ENCODE measurements at places on chromosomes 16 and 17.
A peak's percentile ranks its signal among the peaks of the same experiment; 100 is the strongest.

DNA sequence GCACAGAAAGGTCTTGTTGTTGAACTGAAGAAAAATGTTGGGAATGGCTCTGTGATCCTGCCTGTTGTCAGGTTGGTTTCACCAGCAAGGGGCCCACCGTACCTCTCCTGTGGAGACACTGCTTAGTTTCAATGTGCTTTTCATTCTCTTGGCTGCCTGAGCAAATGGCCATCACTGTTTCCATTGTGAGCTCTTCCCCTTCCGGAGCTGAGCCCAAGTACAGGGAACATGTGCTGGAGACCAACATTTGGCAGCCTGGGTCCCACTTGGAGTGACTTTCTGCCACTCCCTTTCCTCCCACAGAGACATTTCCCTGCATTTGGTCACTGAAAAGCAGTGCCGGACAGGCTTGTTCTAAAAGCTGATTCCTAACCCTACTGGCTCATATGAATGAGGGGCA lies 23.1 kb downstream of the GABARAPL2 start:
- DNase-seq: no peak

- no peak for DNase-seq
Observed at GRCh38 chr17:41417576-41418015, 6.8 kb downstream of the KRT37 start.

GRCh38 chr16:17451843-17452242 lies 18.9 kb downstream of the XYLT1 start:
- DNase-seq: no peak

DNA sequence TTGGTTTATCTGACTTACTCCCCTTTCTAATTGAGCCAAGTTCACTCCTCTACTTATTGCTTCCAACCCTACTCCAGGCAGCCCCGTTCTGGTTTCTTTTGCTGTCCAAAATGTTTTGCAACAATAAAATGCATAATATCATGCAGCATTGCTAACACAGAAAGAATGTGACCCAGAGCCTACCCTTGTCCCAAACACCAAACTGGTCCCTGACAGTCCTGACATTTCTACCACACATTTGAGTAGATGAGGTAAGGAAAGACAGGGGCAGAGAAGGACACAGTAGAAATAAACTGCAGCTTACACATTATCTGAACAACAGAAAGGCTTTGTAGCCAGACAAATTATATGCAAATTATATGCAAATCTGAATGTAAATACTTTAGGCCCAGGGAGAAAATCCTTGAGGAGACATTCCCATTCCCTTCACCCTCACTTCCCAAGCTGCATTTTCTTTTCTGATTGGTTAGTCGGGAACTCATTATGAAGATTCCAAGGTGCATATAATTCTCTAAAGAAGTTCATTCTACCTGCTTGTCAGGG lies 31.6 kb downstream of the SOX9 start:
- DNase-seq: no peak

DNA sequence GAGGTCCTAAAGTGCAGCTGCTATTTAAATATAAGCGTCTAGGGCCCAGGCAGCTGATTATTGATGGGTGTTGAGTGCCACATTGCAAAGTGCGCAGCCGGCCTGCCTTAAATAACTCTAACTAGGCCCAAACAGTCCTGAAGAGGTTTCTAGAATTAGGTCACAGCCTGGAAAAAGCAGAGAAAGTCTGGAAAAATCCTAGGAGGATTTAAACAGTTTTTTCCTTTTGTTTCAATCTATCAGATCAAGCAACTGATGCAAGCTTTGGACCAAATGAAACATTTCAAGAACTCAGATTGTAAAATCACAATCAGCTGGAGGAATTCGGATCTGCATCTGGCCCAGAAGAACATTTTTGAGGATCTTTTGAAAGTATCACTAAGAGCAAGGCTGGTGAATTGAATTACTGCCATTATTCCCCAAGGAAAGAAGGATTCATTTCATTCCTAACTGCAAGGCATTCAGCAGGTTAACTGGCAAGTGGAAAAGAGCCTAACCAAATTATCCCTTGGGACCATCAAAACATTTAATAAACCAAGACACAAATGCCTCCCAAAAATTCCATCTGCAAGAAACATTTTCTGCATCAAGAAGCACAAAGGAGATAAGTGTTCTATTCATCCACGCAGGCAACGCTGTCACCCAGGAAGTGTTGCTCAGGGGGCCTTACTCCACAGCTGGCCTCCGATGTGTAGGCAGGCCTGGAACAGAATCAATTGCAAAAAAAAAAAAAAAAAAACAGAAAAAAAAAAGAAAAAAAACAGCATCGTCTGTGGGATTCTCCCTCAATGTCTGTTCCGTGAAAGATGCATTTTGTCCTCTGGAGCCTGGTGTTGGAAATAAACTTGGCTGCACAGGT lies 46.1 kb downstream of the IRX3 start:
- DNase-seq: peak; percentile 63

GRCh38 chr17:46013127-46013501 lies 14.1 kb downstream of the STH start:
- no peak for DNase-seq

GRCh38 chr16:67539271-67539670 lies 10.6 kb downstream of the RIPOR1 start:
- no peak for DNase-seq

DNA sequence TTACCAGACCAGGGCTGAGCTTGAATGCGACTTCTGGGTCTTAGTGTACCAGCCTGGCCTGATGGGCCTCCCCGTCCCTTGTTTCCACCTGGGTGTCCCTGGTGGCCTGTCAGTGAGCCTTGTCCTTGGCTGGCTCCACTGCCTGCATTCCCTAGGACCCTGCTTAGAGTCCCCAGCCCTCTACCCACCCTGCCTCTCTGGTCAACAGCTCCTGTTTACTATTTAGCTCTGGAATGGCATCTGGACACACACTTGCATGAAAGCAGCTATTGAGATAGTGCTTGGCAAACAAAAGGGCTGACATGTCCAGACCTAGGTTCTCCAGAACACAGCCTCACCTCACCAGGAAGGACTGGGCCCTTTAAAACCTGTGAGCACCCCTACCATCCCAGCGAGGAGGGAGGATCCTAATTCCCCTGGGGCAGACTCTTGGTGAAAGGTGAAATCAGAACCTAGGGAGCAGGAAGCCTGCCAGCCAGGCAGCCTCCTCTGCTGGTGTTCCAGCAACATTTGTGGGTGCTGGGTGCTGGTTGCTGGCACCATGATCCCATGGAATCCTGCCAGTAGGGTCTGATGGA lies 38.8 kb downstream of the RAI1 start:
- no peak for DNase-seq

DNA sequence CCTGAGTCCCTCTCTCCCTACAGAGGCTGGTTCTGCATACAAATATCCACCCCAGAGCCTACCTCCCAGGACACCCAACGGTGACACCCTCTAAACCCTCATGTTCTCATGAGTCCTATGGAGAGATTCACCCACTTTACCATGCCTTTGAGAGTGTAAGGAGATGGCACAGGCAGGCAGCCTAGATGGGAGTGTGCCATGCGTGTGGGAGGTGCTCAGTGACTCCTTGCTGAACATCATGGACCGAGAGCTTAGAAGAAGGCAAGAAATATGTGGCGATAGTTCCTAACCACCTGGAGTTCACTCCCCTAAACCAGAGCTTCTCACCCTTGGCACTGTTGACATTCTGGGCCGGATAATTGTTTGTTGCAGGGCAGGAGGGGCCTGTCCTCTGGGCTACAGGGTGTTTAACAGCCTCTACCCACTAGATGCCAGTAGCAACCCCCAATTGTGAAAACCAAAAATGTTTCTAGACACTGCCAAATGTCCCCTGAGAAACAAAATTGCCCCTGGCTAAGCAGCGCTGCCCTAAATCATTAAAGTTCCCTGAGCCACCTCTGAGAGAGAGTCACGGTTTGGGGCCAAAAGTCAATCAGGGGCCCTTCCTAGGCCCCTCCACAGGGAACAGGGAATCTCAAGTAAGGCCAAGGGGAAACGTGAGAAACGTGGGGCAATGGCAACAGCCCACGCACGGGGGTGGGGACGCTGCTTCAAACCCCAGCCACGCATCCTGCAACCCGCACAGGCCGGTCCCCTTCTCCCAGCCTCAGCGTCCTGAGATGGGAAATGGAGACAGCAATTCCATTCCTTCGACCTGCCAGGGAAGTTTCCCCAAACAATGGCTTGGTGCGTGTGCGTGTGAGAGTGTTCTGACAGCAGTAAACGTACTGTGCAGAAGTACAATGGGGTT lies 66.8 kb downstream of the C16orf78 start:
- DNase-seq: no peak

DNA sequence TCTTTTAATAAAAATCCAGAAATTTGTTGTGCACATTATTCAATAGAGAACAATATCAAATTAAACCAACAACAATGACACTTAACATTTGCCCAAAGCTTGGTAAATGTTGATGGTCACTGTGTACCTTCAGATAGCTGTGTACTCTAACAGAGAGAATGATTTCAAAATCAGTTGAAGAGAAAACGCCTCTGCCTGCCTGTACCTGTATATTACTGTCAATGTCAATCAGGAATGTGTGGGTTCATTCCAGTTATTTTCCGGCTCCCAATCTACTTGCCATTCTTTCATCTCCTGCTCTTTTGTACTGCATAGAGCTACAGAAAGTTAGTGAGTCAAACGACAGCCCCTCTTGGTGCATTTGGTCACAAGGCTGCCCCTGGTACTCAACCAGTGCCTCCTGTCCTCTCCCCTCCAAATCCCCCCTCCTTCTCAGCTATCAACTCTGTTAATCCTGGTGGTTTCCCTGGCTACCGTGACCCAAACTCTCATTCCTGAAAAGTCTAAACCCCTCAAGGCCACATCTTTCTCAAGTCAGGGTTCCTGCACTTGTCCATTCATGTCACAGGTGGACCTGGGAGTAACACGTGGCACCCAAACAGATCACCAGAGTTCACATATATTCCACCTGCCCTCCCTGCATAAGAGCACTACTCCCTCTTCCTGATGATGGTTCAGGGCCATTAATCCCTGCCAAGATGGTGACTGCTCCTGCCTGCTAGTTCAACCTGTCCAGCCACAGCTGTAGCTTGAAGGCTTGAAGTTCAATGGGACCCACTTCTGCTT lies 13.6 kb upstream of the ARL4D start:
- no peak for DNase-seq

DNA sequence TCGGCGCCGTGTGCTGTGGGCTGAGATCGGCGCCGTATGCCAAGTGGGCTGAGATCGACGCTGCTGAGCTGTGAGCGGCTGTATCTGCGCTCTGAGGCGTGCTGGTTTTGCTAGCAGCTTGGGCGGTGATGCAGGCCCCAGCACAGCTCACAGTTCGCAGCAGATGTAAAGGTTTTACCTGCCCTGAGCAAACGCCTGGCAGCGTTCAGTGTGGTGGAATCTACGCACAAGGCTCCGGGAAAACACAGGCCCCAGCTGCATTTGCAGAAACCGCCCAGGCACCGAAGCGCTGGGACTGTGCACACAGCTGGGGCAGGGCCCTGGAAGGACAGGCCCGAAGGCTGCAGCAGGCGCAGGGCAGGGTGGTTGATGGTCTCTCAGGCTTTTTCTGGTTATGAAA lies 8.0 kb upstream of the ZNF469 start:
- DNase-seq: no peak

GRCh38 chr16:8663192-8664089 lies 11.0 kb upstream of the ABAT start:
- no peak for DNase-seq

DNA sequence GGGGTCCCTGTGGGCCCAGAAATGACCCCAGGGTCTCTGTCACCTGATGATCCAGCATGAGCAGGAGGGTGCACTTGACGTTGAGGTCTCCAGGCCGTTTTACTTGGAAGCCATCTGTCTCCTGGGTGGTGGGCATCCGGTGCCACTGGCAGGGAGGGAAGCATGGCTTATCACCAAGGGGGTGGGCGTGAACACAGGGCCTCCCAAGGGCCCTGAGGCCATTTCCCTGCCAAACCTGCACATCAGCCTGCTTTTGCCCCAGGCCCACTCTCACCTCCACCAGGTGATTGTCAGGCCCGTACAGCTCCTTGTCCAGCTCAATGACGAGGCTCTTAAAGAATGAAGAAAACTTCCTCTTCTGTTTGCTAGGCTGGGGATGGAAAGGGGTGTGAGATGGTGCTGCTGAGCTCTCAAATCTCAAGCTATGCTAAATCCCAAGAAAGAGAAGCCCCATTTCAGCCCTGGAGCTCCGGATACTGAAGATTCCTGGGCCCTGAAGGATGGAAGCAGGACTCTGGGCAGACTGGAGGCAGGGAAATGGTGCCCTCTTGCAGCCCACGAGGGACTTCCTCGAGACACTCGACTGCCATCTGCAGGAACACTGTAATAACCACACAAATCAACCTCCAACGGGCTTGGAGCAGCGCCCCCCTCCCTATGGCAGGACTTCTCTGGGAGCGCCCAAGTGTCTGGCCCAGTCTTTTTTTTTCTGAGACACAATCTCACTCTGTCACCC lies 7.1 kb upstream of the FTSJ3 start:
- DNase-seq: peak; percentile 78

GRCh38 chr16:84040226-84040822 lies 2.3 kb downstream of the SLC38A8 start:
- DNase-seq: no peak

DNA sequence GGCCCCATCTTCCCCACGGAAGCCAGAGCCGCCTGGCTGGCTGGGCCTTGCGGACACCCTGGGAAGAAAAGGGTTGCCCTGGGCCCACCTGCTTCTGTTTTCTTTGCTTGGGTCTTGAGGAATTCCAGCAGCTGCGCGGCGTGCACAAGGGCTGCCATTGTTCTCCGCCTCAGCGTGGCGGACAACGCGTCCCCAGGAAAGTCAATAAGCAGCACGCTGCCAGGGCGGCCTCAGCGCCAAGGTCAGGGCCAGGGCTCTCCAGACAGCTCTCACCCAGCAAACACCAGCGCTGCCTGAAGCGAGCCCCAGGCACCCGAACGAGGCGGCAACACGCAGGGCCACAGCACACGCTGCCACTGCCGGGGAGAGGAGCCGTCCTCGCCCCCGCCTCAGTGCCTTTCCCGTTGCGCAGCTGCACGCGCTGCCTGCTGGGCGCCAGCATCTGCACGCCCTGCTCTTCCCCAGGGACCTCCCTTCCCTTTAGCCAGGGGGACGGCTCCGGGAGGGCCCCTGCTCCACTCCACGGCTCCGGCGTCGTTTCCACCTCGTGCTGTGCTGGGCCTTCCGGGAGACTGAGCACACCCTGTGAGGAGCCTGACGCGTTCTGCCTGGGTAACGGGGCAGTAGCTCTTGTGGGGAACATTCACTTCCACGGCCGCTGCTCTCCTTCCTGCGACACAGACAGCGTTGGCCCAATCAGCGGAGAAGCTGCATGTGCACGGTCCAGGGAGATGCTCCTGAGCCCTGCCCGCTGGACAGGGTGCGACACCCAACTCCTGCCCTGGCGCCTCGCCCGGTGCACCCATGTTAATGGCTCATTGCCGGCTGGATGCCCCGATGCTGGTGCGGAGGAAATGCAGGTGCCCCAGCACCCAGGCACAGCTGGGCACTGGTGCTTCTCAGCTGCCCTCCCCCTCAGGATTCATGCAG lies 57.8 kb downstream of the LMF1 start:
- DNase-seq: no peak

GRCh38 chr17:74687886-74688285 lies 24.8 kb downstream of the CD300LF start:
- no peak for DNase-seq

DNA sequence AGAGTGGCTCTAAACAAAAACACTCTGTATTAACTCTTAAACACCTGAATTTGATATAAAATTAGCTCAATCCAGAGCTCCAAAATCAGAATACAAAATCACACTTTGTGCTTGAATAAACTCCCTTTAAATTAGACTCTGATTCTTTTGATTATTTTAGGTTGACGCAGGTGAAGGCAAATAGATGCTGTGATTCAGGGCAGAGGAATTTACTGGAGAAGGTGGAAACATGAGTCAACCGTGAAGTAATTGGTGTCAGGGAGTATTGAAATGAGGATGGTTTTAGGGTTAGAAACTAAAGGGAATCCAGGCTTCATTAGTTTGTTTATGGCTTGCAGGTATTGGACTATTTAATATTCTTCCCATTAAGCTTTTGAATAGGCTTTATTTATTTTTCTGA lies 37.1 kb upstream of the TEKT1 start:
- no peak for DNase-seq

GRCh38 chr16:27390151-27390550 lies 11.8 kb upstream of the IL21R start:
- no peak for DNase-seq

Measured in fibroblast of skin of abdomen (primary cell).